ENCODE measurements at places on chromosomes 6 and 20.

- DNase-seq = no peak
These were observed 11.8 kb upstream of the FOXC1 start for GRCh38 chr6:1597924-1598323.

DNA sequence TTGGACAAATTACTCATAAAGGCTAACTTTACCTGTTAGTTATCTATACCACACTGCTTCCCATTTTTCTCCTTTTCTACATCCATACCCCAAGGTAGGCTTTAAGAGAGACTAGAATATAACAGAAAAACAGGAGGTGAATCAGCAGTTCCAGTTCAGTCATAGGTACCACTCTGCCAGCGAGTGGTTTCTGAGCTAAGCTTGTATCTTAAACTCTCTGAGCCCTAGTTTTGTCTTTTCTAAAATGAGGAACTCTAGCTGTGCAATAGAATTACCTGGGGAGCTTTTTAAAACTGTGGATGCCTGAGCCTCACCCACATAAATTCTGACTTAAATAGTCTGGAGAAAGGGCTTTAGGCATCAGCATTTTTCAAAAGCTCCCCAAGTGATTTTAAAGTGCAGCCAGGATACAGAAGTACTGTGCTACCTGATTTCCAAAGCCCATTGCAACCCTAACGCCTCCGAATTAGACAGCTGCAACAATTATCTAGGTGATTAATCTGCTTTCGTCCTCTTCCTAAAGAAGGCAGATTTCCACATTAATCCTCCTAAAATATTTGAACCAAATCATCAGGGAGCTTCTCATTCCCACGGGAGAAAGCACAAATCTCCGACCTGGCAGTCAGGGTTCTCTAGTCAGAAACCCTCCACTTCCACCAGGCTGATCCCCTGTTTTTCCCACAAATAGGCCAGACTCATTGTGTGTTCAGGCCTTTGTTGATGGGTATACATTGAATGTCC is 37.4 kb upstream of the RPL7L1 start:
- no peak for DNase-seq

GRCh38 chr20:44736170-44737021 is 9.3 kb upstream of the KCNK15 start:
- DNase-seq = peak; percentile 34

- DNase-seq = peak; percentile 88
These were observed at the start of gene SLX4IP for GRCh38 chr20:10434832-10435812. TSS of gene SLX4IP (plus strand) at chr20:10435305. CDS start at chr20:10458205, 22,900 bp downstream.

- no peak for DNase-seq
These were observed 553.3 kb upstream of the FLRT3 start for GRCh38 chr20:14890713-14891112.

- DNase-seq = no peak
These were observed 105.0 kb upstream of the QKI start for GRCh38 chr6:163309491-163310026.

GRCh38 chr6:167933847-167934246 is 63.6 kb upstream of the KIF25 start:
- no peak for DNase-seq

GRCh38 chr6:18753076-18753475 is 365.9 kb downstream of the RNF144B start:
- DNase-seq = no peak

- no peak for DNase-seq
These were observed 63.3 kb upstream of the SLC2A12 start for GRCh38 chr6:134115715-134116074.

GRCh38 chr6:111823831-111824607 is 49.2 kb downstream of the FYN start:
- DNase-seq = no peak

DNA sequence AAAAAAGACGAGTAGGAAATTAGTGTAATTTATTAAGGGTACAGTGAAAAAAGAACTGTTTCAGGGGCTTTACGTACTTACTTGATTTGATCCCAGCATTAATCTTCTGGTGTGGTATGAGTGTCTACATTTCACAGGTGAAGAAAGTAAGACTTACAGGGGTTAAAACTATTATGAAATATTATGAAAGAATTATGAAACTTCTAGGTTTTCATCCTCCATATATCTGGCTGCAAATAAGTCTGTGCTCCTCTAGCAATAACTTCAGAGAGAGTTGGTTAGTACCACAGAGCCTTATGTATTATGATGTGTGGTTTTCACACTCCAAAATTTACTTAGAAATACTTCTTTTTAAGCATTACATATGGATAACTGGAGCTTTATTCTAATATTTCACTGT is 41.9 kb downstream of the ZFAND3 start:
- DNase-seq = no peak

DNA sequence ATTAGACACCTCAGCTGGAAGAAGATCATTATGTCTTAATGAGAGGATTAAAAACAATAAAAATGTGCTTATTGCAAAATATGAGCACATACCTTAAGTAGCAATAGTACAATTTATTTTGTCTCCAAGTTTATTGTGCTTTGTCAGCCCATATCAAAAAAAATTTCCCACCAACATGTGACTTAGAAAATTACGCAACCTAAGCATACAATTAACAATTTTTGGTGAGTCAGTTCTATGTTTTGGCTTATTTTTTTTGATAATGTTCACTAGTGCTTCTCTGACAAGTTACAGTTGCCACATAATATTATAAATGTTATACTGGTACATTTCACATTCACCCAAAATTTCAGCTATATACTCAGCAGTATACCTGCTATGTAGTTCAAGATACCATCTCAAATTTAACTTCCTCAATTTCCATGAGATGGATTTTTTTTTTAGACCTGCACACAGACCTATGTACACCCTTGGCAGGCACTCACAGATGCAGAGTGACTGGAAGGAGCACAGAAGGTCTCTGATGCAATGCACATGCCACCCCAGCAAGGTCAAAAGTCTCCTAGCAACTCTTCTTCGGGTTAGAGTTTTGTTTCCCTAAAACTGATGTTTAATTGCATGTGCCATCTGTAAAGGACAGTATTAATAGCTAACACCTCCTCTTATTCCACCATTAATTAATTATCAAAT is 112.4 kb downstream of the PRKN start:
- DNase-seq = no peak

- DNase-seq = no peak
These were observed 56.8 kb downstream of the CEBPB start for GRCh38 chr20:50247196-50248094.

DNA sequence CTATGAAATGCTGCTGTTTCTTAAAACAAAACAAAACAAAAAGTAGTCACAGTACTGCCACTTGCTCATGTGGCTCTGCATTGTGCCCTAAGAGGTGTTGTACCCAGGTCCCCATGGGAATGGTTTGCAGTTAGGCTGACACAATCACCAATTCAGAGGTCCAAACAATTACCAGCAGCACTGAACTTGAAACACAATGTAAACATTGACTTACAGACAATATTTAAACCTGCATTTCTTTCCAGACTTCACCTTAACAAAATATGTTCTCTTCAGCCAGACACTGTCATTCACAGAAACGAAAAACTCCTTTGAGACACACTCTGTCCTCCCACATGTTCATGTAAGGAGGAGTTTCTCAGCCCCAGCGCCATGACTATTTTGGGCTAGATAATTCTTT is 206.8 kb upstream of the ARG1 start:
- DNase-seq = no peak

- DNase-seq = no peak
These were observed 9.2 kb downstream of the ECI2 start for GRCh38 chr6:4125933-4126864.

- no peak for DNase-seq
These were observed 119.9 kb downstream of the UST start for GRCh38 chr6:148866657-148867268.

DNA sequence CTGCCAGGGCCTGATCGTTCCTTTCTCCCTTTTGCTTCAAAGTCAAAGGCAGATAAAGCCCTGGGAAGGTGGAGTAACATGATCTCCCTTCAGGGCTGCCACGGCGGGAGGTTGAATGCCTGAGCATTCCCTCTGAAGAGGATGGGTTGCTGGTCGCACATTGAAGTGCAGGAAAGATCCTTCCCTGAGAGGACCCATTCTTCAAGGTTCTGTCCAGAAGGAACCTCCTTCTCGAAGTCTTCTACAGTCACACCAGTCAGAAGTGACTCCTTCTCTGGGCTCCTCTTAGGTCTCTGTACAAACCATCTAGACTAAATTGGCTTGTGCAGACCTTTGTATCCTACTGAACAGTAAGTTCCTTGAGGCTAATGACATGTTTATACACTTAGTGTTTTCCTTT is 192.6 kb upstream of the VGLL2 start:
- no peak for DNase-seq

DNA sequence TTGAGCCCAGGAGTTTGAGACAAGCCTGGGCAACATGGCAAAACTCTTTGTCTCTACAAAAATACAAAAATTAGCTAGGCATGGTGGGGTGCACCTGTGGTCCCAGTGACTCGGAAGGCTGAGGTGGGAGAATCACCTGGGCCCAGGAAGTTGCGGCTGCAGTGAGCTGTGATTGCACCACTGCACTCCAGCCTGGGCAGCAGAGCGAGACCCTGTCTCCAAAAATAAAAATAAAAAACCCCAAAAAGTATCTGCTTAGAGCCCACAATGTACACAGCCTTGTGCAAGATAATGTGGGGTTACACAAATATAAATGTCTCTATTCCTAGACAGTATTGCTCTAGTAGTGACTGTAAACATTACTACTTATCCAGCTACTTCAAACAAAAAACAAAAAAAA is 5.9 kb downstream of the ESF1 start:
- DNase-seq = no peak

DNA sequence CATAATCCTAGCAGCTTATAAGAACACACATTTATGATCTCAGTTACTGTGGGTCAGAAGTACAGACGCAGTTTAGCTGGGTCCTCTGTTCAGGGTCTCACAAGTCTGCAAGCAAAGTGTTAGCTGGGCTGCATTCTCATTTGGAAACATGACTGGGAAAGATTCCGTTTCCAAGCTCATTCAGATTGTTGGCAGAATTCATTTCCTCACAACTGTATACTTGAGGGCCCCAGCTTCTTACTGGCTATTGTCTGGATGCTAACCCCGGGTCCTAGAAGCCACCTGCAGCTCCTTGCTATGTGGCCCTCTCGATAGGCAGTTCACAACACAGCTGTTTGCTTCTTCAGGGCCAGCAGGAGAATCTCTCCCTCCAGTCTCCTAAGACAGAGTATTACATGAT is 13.1 kb downstream of the TCP11 start:
- DNase-seq = no peak

- no peak for DNase-seq
These were observed 3.0 kb downstream of the CD83 start for GRCh38 chr6:14120546-14120945.

DNA sequence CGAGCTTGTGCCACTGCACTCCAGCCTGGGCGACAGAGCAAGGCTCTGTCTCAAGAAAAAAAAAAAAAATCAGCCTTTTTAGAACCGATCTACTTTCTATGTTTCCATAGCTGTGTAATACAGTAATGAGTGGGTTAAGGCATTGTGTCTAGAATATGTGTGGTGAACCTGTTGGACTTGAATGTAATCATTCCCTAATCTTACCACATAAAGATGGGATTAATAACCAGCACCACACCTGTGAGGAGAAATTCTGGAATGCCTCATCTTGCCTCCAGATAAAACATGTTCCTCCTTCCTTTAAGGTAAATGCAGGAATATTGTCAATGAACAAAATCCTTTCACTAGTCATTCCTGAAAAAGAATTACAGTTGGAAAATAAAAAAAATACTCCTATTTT is 43.7 kb downstream of the MAPK14 start:
- no peak for DNase-seq

DNA sequence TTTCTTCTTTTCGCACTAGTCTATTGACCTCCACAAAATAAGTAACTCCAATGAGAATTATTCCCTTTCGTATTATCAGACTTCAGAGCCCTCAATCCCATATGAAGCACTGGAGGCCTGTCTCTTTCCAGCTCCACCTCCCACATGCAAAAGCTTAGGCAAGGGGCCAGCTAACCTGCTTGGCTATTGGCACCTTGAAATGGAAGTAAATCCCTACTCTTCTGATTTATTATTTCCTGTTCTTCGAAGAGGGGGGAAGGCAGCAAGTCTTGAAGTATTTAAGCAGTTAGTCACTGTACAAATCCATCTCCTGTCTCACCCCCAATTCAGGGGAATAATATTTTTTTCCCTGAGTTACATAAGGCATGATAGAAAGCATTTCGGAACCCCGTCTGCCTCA is 577.8 kb downstream of the MAFB start:
- DNase-seq = no peak

DNA sequence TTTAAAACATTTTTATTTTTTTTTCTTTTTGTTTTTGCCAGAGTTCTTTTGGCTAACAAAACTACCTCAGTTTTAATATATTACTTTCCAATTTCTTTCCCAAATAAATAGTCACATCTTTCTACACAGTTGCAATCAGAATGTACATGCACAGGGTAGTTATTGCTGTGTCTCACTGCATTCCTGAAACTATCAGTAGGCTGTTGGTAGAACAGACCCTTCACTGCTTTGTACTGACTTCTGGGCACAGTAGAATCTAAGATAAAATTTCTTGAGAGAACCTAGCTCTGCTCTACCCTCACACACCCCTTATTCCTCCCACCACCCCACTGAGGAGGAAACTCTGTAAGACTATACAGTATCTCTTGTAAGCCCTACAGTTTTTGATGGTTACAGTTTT is 19.9 kb downstream of the TPX2 start:
- DNase-seq = no peak

DNA sequence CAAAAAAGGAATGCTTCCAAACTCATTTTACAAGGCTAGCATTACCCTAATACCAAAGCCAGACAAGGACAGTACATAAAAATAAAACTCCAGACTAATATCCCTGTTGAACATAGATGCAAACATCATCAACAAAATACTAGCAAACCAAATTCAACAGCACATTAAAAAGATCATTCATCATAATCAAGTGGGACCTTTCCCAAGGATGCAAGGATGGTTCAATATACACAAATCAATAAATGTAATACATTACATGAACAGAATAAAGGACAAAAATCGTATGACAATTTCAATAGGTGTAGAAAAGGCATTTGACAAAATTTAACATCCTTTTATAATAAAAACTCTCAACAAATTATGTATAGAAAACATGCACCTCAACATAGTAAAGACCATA is 66.6 kb upstream of the CNR1 start:
- no peak for DNase-seq

DNA sequence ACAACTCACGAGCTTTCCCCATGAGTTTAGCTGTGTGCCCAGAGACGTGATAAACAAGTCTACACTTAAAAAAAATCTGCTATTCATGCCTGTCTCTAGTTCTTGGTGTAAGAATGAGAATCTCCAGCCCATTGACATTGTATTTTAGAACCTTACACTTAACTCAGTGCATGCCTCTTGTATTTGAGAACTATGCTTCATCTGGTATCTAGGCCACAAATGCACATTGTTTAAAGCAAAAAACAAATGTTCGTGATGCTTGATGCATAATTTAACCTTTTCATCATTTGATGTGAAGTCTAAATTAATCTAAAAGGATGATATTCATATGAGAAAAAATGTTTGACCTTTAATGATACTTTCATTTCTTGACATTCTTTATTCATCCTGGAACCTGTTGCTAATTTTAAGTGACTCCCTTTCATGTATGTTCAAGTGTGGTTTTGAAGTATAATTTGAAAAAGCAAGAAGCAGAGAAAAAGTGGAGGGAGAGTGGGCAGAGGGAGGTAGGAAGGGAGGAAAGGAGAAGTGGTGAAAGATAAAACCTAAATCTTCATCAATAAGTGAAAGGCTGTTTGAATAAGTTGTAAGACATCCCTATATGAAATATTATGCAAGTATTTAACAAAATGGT is 116.9 kb downstream of the PFDN4 start:
- DNase-seq = no peak

- no peak for DNase-seq
These were observed 678 bp downstream of the BPIFB3 start for GRCh38 chr20:33054381-33054780.

- no peak for DNase-seq
These were observed 93.7 kb downstream of the MYO6 start for GRCh38 chr6:75842732-75843131.

All from stimulated activated CD4-positive, alpha-beta T cell treated with anti-CD3 and anti-CD28 coated beads, Interleukin-4, amount 100 ng/mL, for 24 hours (primary cell).